Cerebellar cortex (tissue), 1 donor: ENCODE measurements at places on chromosomes 5 and 9.

GRCh38 chr9:81685763-81686613, 3.4 kb downstream of the TLE1 start:
- DNase-seq = no peak

DNA sequence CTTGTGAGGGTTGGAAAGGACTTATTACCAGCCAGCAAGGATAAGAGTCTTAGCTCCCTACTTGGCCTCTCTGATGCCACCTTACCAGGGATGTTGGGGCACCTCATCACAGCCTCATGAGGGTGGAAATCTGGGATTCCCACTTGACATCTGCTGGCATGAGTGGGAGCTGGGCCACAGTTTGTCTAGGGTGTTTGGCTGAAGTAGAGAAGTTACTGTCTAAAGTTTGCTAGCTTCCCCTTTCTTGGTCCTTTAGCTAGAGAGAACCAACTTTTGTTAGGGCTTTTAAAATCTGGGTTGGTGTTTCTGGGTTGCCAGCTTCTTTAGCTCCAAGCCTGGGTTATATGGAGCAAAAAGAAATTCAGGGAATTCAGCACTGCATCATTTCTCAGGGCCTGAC, 57.5 kb upstream of the GNA14 start:
- no peak for DNase-seq

- peak; percentile 34 for DNase-seq
These were observed 379 bp upstream of the TICAM2 start for GRCh38 chr5:115602591-115603125.

GRCh38 chr9:79663878-79664277, 92.1 kb downstream of the TLE4 start:
- no peak for DNase-seq

- DNase-seq = no peak
These were observed 181.0 kb upstream of the OTULINL start for GRCh38 chr5:14400611-14401010.

DNA sequence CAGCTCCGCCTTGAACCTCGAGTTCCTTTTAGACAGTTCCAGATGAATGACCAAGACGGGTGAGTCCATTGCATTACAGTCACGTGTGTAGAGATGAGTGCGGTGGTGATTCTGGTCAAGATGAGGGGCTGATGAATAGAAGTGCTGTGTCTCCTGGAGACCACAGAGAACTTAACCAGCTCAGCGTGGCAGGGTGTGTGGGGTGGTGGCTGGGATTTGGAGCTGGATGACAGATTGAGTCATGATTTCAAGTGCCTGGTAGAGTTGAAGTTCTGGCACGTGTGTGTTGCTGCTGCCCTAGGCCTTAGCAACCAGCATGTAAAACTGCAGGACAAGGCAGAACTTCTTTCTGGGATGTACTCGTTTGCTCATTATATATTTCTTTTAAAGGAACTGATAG, 53.3 kb downstream of the PRRC2B start:
- no peak for DNase-seq

DNA sequence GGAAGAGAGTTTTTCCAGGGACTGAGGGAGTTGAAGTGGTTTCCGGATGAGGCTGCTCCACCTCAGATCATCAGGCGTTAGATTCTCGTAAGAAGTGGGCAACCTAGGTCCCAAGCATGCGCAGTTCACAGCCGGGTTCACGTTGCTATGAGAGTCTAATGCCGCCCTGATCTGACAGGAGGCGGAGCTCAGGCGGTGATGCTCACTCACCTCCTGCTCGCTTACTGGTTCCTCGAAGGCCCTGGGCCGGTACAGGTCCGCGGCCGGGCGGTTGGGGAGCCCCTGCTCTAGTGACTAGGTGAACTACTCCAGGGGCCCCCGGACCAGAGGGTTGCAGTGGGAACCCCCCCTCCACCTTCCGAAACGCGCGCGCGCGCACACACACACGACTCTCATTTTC, 997 bp upstream of the RNF130 start:
- no peak for DNase-seq

DNA sequence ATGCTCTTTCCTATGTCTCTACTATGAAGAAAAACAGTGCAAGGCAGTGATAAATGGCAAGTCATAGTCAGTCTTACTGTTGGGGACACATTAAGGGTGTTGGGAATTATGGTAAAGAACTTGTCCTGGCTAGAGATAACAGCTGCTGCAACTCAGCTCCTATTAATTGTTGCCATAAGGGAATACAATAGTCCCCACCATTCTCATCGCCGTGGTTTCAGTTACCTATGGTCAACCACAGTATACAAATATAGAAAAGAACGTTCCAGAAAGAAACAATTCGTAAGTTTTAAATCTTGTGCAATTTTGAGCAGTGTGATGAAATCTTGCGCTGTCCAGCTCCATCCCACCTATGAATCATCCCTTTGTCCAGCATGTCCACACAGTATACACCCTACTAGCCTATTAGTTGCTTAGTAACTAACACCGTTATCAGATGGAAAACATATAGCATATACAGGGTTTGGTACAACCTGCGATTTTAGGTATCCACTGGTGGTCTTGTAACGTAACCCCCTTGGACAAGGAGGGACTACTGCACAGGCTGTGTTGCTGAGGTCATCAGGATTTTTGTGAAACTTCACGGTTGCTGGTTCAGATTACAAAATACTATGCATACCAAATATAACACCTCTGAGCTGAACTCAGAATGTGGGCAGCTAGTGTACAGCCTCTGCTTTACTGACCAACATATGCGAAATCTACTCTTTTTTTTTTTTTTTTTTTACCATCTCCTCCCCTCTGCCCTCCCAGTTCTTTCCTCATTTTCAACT, 53.5 kb downstream of the ZFR start:
- DNase-seq = no peak

GRCh38 chr5:138105709-138106108, 21.9 kb downstream of the WNT8A start:
- DNase-seq = no peak

DNA sequence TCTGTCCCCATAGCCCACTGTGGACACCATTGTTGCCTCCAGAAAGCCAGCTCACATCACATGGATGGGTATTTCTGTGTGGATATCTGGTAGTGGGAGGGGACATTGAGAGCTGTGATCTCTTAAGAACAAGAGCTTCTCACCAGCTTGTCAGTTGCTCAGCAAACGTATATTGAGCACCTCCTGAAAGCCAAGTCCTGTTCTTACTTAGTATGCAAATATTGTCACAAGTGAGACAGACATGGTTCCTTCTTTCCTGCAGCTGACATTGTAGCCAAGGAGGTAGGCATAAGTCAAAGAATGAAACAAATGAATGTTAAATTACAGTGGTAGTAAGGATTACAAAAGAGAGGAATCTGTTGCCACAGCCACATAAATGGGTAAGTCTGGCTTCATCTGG, 3.8 kb downstream of the TCOF1 start:
- DNase-seq = no peak

GRCh38 chr5:161189452-161189851, 337.4 kb upstream of the ATP10B start:
- no peak for DNase-seq

GRCh38 chr5:120388016-120388781, 75.9 kb upstream of the PRR16 start:
- no peak for DNase-seq

DNA sequence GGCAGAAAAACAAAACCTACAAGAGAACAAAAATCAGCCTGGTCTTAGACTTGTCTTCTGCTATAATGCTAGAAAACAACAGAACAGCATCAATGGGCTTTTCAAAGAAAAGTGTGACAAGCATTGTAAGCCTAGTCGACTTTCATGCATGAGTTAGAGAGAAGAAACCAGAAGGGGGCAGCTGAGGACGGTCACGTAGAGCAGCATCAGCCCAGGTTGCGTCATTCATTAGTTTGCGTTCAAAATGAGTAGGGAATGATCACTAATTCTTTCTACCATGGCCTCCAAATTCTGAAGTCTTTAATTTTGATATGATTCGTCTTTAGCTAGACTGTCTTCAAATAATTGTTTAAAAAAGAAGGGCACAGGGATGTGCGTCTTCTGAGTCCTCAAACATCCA, 4.7 kb upstream of the ISCA1 start:
- DNase-seq = peak; percentile 56

- DNase-seq = peak; percentile 89
These were observed at the start of gene MOCS2 for GRCh38 chr5:53109443-53110127. Gene MOCS2, minus strand, starts transcription at chr5:53109757. Its CDS starts 2,583 bp downstream, at chr5:53107174.

DNA sequence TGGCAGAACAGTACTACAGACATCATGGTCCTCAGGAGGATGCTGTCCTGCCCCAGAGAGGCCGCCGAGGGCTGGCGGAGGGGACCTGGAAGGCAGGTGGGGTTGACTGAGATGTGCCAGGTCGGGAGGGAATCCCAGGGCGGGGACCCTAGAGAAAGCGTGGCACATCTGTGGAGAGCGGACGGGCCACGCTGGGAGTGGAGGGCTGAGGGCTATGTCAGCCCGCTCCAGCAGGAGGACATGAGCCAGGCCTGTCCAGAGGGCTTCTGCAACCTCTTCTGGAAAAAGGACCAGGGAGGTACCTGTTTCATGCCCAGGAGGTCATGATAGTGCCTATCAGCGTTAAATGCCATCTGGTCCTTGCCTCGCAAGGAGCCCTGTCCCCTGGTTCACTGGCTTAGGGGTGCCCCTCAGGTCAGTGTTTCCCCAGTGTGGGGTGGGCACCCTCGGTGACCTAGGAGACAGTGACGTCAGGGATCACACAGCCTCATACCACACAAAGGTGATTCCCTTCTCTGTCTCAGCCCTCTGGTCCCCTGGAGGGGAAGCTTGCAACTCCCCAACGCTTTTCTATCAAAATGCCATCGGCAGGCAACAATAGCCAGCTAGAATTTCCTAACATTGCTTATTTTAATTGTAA, 103.6 kb upstream of the IER5L start:
- DNase-seq = no peak

- no peak for DNase-seq
These were observed 1.3 kb downstream of the NOTCH1 start for GRCh38 chr9:136544548-136544963.

DNA sequence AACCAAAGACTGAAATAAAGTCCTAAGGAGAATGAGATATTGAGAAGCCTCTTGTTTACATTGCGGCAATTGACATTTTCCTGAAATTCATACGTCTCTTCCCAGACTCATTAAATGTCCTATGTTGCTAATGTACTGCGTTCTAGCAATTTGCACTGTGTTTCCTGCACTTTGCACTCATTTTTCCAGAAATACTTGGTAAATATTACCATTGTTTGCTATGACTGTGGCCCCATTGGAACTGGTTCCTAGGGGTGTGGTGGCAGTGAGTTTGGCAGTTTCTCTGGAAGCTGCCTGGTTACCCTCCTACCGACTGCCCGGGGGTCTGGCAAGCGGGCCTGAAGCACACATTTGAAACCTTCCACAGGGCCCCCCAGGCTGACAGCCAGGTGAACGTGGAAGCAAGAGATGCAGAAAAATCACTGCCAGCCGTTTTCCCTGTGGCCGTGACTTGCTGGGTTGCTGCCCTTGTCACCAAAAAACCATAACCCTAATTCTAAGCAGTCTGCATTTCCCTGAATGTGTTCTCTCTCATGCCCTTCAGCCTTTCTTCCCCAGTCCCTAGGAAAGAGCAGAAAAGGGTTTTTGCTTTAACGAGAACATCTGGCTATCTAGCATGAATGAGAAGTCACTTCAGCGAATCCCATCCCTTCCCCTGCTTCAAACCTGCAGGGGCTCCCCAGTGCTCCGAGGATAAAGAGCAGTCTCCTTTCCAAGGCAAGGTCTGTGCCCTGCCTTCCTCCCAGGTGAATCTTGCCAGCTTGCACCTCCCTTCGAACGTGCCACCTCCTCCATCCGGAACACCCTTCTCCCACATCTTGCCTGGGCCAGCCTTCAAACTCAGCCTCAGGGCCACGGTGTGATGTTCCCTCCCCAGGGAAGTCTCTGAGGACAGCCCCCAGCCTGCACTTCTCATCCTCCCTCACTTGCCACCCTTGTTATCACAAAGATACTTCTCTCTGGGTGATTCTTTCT, 84.2 kb downstream of the AK8 start:
- no peak for DNase-seq

GRCh38 chr9:37559125-37559524, 17.1 kb downstream of the FBXO10 start:
- no peak for DNase-seq

DNA sequence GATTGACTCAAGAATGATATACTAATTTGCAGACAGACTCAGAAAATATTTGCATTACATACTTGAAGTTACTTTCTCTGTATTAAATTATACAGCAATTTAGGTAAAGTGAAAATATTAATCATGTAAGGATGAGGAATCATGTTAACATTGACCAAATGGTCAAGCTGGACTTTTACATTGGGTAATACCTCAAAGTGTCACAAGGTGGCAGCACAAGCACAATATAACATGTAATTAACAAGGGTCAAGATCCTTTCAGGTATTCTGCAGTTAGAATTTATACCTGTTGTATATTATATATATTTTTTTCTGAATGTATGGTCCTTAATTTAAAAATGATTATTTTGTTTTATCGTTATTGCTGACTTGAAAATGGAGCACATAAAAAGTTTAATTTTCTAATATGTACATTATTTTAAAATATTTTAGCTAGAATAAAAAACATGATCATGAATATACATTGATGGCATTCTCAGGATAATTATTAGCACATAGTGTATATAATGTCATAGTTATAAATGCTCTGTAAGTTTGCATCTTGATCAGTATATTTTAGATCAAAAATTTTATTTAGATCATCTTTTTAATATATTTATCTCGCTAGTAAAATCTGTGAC, 8.6 kb downstream of the HAPLN1 start:
- peak; percentile 68 for DNase-seq

DNA sequence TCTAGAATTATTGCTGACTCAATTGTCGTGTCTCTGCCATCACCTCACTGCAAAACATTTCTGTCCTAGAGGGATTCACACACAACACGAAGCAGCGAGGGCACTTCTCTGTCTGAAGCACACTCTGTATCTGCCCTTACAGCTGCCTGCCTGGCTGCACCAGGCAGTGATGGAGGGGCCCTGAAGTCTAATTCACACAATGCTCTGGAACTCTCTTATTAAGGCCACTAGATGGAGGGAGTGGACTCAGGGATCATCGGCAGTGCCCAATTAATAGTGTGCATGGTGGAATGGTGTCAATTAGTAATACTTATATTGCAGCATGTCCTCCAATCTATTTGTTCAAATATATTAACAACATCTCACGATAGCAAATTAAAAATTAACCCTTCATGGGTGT, 157.5 kb upstream of the MAP1B start:
- DNase-seq = no peak

DNA sequence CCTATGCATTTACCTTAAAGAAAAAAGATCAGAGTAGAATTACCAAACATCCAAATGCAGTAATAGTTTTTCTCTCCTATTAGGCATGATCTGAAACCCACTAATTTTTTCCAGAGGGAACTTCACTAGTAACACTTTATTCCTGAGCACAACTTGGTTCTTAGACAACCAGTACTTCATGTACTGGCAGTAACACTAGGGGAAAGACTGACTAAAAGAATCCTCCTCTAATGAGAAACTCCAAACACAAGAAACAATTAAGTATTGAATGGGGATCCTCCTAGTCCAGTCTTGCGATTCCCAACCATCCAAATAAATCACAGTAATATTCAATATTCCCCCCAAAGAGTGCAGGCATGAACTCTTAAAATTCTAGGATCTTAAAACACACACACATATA, 48.9 kb downstream of the ZNF608 start:
- DNase-seq = no peak
